Smooth muscle cell of the brain vasculature (primary cell): ENCODE measurements at places on chromosomes 13 and 19.

DNA sequence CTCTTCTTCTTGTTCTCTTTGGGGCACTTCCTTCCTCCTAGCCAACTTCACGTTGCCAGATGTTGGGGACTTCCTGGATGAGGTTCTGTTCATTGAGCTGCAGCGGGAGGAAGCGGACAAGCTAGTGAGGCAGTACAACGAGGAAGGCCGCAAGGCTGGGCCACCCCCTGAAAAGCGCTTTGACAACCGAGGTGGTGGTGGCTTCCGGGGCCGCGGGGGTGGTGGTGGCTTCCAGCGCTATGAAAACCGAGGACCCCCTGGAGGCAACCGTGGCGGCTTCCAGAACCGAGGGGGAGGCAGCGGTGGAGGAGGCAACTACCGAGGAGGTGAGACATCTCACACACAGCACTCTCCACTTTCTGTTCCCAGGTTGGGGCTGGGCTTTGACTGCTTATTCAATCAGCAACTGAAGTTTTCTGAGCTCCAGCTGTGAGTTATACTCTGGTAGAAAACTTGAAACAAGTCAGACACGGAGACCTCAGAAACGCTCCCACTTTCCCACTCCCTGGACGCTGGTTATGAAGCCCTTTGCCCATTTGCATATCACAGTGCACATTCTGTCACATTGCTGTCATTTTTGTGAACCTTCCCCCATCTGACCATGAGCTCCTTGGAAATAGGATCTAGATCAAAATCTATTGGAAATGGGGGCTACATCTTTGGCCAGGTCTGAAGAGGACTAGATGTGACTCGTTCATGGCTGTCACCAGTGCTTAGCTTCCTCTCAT, 7.2 kb upstream of the CCDC97 start:
- no peak for DNase-seq

GRCh38 chr13:84131249-84131648, 249.0 kb upstream of the SLITRK1 start:
- DNase-seq = no peak

GRCh38 chr13:48633700-48634099, 20.0 kb upstream of the CYSLTR2 start:
- DNase-seq = no peak

- no peak for DNase-seq
Measured at GRCh38 chr19:22627526-22627925, 6.6 kb upstream of the ZNF492 start.

DNA sequence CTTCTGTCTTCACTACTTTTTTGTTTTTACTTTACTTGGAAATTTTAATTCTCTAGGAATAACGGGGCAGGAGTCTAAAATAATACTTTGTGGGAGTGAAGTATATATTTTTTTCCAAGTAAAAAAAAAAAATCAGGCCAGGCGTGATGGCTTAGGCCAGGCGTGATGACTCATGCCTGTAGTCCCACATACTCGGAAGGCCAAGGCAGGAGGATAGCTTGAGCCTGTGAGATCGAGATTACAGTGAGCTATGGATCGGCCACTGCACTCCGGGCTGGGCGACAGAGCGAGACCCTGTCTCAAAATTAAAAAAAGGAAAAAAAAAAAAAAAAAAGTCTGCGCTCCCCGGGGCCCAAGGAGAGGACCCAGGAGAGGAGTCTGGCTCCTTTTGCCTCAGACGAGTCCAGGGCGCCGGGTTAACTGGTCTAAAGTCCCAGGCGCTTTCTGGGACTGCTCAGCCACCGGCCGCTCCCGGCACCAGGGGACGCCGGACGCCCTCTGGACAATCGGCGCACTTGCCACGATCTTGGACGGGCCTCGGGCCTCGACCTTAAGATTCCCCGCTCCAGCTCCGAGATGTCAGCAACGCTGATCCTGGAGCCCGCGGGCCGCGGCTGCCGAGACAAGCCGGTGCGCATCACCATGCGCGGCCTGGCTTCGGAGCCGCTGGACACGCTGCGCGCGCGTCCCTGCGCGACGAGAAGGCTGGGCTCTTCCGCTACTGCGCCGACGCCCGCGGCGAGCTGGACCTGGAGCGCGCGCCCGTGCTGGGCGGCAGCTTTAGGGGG, 2.7 kb upstream of the ZFP82 start:
- no peak for DNase-seq

- DNase-seq = no peak
Measured at GRCh38 chr19:40461669-40462221, 3.8 kb downstream of the BLVRB start.
